ENCODE measurements at places on chromosomes 1 and 21.

DNA sequence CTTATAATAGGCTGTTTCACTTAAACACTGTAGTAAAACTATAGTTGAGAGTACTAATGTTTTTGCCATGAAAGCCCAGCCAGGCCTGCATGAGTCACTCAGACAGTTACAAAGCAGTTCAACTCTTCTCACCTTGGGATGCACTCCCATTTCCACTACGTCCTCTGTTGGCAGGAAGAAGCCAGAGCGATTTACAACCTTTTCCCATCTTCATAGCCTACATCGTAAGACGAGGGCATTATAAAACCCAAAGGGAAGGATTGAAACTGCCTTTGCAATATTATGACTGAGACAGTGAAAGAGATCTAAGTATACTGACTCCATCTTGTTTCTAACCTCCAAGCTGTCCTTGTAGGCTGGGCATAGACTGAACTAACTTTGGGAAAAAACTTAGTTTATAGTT, 71.8 kb upstream of the CSF1 start:
- no peaks in the 10 kb centered on the region for H3K27me3 ChIP-seq
- peaks cover 21% of the 10 kb centered on the region for H3K36me3 ChIP-seq
- H3K4me3 ChIP-seq, result no peak overlapping the region

GRCh38 chr1:199399996-199400724, 627.4 kb upstream of the NR5A2 start:
- DNase-seq, result no peak
- H3K4me3 ChIP-seq, result no peak overlapping the region
- H3K27me3 ChIP-seq, result peaks cover 10% of the 10 kb centered on the region
- no peaks in the 10 kb centered on the region for H3K36me3 ChIP-seq
- peaks cover 3% of the 10 kb centered on the region for H3K4me1 ChIP-seq
- H3K27ac ChIP-seq, result no peak overlapping the region

- H3K36me3 ChIP-seq, result no peaks in the 10 kb centered on the region
- no peaks in the 10 kb centered on the region for H3K4me1 ChIP-seq
- H3K4me3 ChIP-seq, result no peak overlapping the region
- no peak overlapping the region for H3K27ac ChIP-seq
These were observed 105.6 kb upstream of the TMPRSS2 start for GRCh38 chr21:41613533-41613909.

GRCh38 chr1:54995835-54996234, 2.9 kb upstream of the BSND start:
- no peak overlapping the region for H3K4me3 ChIP-seq
- DNase-seq, result peak; percentile 42
- no peaks in the 10 kb centered on the region for H3K36me3 ChIP-seq
- no peak overlapping the region for H3K27ac ChIP-seq

DNA sequence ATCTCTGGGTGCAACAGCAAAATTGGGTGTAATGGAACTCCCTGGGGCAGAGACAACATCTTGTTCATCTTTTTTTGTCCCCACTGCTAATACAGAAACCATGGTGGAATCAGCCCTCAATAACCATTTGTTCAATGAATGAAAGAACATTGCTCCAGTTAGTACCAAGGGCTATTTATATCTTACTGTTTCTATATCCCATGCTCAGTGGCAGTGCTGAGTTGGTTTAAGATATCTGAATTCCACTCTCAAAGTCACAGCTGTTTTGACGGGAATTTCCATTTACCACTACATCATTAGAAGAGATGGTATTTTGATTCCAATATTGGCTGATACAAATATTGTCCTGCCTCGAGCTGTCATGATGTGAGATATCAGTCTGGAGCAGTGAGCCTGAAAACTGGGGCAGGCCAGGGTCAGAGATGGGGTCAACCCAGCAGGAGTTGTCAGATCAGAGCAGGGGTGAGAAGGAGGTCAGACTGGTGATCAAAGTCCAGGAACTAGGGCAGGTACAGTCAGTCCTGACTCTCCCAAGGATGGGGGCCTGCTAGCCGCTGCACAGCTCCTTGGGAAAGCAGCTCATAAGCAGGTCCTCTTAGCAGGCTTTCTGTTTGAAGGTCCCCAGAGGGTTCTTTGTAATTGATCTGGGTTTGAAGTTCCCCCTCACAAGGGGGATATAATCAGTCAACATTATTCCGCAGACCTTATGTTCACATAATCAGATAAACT, 5.8 kb upstream of the PHC2 start:
- DNase-seq, result no peak
- peaks cover 33% of the 10 kb centered on the region for H3K27me3 ChIP-seq
- no peaks in the 10 kb centered on the region for H3K4me1 ChIP-seq
- no peaks in the 10 kb centered on the region for H3K36me3 ChIP-seq
- H3K4me3 ChIP-seq, result no peak overlapping the region

DNA sequence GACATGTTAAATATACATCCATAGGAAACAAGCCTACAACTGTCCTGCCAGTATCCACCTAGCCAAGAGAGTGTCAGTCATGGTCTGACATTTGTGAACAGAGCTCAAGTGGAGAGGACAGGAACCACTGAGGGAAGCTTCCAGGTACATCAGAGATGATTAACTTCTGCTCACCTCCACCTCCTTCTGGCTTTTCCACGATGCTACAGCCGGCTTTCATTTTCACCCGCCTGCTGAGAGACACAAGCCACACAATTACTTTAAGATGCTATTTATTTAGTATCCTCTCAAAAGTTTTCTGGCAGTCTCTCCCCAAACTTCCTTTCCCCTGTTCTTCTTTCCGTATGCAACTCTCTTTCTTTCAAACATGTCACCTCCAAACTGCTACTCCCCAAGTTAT, 2.1 kb downstream of the ETV3 start:
- H3K4me1 ChIP-seq, result peaks cover 74% of the 10 kb centered on the region
- DNase-seq, result no peak
- peaks cover 67% of the 10 kb centered on the region for H3K36me3 ChIP-seq
- H3K4me3 ChIP-seq, result peak overlapping the region; percentile 98

DNA sequence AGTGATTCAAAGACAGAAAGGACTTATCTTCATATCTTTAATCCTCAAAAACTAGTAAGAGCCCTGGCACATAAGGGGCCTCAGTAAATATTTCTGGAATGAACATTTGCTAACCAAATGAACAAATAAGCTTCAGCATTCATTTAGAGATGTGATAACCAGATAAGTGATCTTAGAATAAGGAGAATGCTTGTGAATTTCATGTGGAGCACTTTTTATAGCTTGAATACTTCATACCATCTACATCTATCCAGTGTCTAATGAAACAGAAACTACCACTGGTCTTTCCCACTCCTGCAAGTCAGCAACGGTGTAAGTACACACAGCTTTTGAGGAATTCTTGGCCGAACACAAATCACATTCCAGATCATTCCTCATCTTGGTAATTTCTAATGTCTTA, 38.5 kb downstream of the EDEM3 start:
- H3K27me3 ChIP-seq, result no peaks in the 10 kb centered on the region
- no peak overlapping the region for H3K27ac ChIP-seq
- DNase-seq, result no peak
- peaks cover 57% of the 10 kb centered on the region for H3K36me3 ChIP-seq
- H3K4me1 ChIP-seq, result no peaks in the 10 kb centered on the region

DNA sequence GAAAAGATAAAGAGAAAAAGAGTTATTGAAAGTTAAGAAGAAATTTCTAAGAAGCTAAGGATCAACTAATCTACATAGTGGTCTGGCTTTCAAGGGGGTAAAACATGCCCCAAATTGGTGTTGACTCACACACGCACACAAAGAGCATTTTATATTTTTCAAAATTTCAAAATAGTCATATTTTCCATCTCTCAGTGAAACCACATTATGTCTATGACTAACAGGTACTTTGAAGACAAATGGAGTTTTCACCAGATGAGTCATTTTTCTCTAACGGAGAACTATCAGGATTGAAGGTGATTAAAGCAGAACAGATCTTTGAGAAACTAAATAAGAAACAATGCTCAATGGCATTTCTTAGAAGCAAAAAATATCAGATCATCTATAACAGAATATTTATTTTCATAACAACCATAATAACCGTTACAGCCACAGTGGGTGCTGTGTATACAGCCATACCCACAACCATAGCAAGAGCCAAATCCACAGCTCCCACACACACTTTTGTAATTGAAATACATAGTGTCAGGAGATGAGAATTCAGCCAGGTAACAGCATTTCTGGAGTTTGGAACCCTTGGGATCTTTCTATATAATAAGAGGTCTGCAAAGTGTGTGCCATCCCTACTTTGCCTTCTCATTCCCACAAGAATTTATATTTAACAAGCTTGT, at the start of gene KRTAP21-3:
TSS of gene KRTAP21-3 (minus strand) at position 539 of the 671 bp plus-strand sequence. CDS start at position 521, 18 bp downstream.
- no peak for DNase-seq
- peaks cover 36% of the 10 kb centered on the region for H3K4me1 ChIP-seq
- H3K4me3 ChIP-seq, result no peak within 1 kb of the TSS
- H3K27me3 ChIP-seq, result no peaks in the 10 kb centered on the region
- H3K27ac ChIP-seq, result peak within 1 kb of the TSS; percentile 86

DNA sequence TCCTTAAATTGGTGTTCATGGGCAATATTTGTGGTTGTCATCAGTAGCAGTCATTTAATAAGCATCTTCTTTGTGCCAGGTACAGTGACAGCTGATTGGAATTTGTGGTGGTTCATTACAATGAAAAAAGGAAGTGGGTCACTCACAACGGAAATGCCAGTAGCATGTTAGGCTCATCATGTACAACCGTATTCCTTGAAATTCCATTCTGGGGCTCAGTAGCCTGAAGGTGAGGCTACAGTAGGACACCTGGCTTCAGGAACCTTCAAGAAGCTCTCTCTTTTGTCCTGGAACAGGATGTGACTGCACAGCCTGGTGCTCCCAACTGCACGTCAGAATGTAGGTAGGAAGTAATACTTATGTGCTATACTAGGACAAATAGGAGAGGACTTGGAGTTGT, 93.9 kb downstream of the ST3GAL3 start:
- H3K27ac ChIP-seq, result no peak overlapping the region
- no peak overlapping the region for H3K4me3 ChIP-seq
- H3K36me3 ChIP-seq, result no peaks in the 10 kb centered on the region
- peaks cover 10% of the 10 kb centered on the region for H3K4me1 ChIP-seq
- DNase-seq, result no peak
- H3K27me3 ChIP-seq, result no peaks in the 10 kb centered on the region

DNA sequence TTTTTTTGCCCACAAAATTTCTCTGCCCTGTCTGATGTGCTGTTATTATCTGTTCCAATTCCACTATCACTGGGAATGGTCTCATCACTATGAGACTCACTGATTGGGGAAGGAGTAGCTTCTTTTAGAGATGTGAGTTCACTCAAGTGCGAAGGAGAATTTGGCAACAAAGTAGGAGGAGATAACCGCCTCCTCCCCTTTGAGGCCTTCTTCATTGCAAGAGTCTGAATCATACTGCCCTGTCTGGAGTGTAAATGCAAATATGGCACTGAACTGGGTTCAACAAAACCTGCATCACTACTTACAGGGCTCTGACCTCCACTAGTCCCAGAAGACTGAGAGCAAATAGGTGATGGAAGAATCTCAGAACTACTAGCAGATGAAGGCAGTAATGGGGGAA, 83.4 kb downstream of the ASH1L start:
- no peak for DNase-seq
- no peak overlapping the region for H3K4me3 ChIP-seq
- H3K27ac ChIP-seq, result no peak overlapping the region
- no peaks in the 10 kb centered on the region for H3K27me3 ChIP-seq
- H3K36me3 ChIP-seq, result peaks cover 64% of the 10 kb centered on the region
- peaks cover 14% of the 10 kb centered on the region for H3K4me1 ChIP-seq

GRCh38 chr1:66342707-66343106, 191.2 kb upstream of the SGIP1 start:
- peaks cover 57% of the 10 kb centered on the region for H3K36me3 ChIP-seq
- peaks cover 46% of the 10 kb centered on the region for H3K4me1 ChIP-seq
- H3K27ac ChIP-seq, result no peak overlapping the region
- no peak for DNase-seq
- H3K4me3 ChIP-seq, result no peak overlapping the region
- no peaks in the 10 kb centered on the region for H3K27me3 ChIP-seq

- H3K36me3 ChIP-seq, result no peaks in the 10 kb centered on the region
- peak overlapping the region; percentile 64 for H3K27ac ChIP-seq
- H3K4me1 ChIP-seq, result peaks cover 12% of the 10 kb centered on the region
- DNase-seq, result peak; percentile 28
- peak overlapping the region; percentile 60 for H3K4me3 ChIP-seq
- peaks cover 19% of the 10 kb centered on the region for H3K27me3 ChIP-seq
These were observed 177.3 kb downstream of the CAMTA1 start for GRCh38 chr1:6962478-6962995.

DNA sequence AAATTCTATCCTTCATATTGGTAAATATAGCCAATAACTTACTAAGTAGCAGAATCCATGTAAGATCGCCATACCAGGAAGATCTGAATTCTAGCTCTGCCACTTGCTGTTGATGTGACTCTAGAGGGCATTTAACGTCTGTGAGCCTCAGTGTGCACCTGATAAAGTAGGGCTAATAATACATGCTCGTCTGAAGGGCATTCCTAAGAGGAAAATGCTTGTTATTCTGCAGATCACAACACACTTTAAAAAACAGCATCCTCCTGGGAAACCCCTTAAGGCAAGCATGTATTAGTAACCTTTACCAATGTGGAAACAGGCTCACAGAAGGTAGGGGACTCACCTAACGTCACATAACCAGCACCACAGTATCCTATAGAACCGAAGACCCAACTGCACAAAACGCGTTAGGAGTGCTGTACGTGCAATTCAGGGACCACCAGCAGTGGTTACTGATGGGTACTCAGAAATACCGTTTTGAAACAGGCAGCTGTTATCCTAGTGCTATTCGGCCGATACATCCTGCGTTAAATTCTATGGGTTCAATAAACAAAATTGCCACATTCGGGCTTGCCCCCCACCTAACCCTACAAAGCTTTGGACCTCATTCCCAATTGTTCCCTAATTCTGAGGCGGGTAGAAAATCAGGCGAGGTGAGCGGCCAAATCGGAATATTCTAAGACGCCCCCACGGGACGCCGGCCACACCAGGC, 758 bp downstream of the DEPDC1 start:
- peak overlapping the region; percentile 88 for H3K4me3 ChIP-seq
- H3K27me3 ChIP-seq, result peaks cover 16% of the 10 kb centered on the region
- H3K36me3 ChIP-seq, result peaks cover 13% of the 10 kb centered on the region
- DNase-seq, result no peak

DNA sequence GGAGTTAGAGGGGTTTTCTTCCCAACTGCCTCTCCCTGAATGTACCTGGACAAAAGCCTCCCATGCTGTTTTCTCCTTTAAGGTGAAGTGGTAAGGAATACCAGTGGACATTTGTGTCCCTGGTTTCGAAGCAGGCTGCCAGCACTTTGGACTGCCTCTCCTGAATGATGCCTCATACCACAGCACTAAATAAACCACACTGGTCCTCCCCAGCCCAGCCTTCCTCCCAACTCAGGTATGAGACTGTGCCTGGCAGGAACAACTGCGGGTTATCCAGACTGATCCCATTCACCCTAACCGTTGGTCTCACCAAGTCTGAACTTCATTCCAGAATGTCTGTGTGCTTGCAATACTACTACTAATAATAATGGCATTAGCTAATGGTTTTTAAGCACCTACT, 9.3 kb downstream of the COQ8A start:
- peaks cover 11% of the 10 kb centered on the region for H3K4me1 ChIP-seq
- no peak overlapping the region for H3K27ac ChIP-seq
- H3K27me3 ChIP-seq, result no peaks in the 10 kb centered on the region
- H3K36me3 ChIP-seq, result peaks cover 6% of the 10 kb centered on the region
- DNase-seq, result no peak

DNA sequence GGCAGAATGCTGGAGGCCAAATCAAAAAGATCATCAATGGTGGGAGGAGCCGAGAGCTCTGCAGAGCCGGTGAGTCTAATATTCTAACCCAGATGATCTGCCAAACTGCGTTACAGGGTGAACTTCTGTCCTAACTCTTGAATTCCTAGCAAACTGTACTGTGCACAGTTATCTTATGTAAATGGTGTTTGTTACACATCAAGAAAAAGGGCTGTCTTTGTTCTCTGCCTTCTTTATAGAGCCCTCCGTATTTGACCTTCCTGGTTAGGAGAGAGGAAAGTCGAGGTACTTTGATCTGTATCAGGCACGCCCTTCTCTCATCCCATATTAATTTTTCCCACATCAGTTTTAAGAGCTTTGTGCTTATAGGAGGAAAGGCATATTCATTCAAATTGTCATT, 37.6 kb downstream of the MT1HL1 start:
- H3K36me3 ChIP-seq, result no peaks in the 10 kb centered on the region
- no peaks in the 10 kb centered on the region for H3K27me3 ChIP-seq
- no peak for DNase-seq
- no peaks in the 10 kb centered on the region for H3K4me1 ChIP-seq

All from activated T-helper 2 cell treated with anti-CD3 and anti-CD28 coated beads, Interferon-gamma antibody, Interleukin-2, Interleukin-4, amounts not matched to agents 10 μg/mL and 5 μg/mL and 100 μg/mL, durations not matched to agents 14 hours and 24 hours and 36 hours (primary cell).